ENCODE measurements at places on chromosomes 6 and 20. TPM values are rescaled to one million over a fixed set of nuclear protein-coding genes. Genes with fewer than 3 reads are reported as not detected.

GRCh38 chr6:129853996-129854711, 7.0 kb downstream of the TMEM244 start:
- no peak for DNase-seq

DNA sequence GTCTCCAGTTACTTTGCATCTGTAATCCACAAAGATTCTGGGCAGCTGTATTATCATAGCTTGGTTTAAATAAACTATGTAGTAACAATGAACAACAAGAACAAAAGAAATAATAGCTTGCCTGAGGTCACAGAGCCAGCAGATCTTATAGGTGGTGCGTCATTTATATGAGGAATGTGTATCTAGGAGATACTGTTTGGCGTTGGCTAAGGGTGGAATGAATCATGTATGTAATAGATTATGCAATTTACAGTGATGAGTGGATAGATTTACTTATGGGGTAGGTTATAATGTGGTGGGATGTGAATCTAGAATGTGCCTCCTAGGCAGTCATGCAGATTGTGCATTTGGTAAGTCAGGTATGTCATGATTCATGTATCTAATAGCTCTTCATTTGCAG, 42.8 kb downstream of the HNF4A start:
- no peak for DNase-seq

DNA sequence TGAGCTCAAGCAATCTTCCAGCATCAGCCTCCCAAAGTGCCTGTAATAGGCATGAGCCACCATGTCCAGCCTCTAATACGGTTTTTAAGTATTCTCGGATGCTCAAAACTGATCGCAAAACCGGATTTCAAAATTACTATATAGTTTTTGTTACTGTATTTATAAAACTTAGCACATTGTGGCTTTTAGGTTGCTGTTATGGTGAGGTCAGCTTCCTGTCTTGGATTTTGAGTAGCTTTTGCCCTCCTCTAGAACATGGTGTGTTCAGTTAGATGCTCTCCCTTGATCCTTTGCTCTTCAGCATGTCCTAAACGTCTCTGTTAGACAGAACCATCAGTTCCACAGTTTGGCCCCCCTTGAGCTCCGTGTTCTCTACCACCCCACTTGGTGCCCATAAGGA, 96.2 kb downstream of the RPP40 start:
- DNase-seq: no peak

DNA sequence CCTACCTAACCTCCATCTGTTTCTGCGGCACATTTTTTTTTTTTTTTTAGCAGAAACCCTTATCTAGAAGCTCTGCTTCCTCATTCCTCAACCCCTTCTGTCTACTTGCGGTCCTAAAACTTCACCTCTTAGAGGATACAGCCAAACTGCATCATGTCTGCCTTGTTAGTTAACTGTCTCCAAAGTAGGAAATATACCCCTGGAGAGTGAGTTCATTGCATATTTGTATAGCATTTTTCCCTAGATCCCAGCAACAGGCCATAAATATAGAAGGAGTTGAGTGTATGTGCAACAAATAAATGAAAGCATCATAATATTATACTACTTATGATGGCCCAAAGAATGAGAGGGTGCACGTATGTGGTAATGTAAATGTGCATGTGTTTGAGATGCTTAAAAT, 1288.6 kb upstream of the GJE1 start:
- no peak for DNase-seq

DNA sequence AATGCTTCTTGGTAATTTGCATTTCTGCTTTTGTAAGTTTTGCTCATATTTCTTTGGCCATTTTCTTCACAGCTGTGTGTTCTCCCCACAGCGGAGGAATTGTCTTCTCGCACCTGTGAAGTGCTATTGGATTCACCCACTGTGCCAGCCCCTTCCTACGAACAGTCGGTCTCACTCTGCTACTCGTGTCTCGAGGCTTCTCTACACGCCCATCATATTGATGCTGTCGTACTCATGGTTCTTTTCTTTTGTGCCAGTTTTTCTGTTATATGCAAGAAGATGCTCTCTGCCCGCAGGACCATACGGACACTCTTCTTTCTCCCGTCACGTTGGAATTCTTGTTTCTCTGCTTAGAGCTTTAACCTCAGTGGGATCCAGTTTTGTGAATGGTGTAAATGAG, 200.3 kb downstream of the DLL1 start:
- DNase-seq: no peak

DNA sequence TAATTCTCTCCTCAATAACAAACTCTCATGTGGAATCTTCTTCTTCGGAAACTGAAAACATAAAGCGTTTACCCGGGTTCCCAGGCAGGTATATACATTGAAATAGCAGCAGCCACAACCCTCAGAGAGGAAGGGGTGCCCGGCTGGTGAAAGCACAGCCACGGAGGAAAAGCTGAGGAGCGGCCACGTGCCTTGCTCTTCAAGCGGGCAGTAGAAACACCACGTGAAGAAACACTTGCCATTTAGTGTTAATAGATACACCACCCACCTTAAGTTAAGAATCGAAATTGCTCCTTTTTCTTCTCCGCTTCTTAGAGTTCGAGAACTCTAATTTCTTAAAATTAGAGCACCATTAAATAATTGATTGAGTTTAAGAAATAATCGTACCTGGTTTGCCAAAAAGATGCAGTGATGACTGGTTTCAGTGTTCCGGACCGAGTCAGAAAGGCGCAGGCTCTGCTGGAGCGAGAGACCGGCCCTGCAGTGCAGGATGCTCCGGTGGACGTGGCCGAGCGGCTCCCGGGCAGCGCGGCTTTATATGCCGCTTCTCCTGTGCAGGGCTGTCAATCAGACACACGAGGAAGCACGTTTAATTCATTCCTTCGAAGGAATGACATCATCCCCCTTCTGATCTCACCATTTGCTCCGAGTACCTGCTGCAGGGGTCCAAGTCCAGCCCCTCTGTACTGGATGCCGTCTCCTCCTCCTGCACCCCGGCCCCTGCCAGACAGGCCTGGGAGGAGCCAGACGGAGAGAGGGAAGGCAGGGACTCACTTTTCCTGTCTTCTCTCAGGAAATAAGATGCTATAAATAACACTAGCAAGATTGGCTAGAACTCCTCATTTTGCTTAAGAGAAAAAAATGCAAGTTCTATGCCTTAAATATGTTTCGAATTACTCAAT, at the start of gene THBS2:
TSS of gene THBS2 (minus strand) at position 510 of the 902 bp plus-strand sequence. CDS start 3,062 bp downstream, outside the sequence.
- no peak for DNase-seq

- DNase-seq: no peak
Measured at GRCh38 chr20:33068251-33068939, 11.0 kb upstream of the BPIFB4 start.

The NKX2-4 gene
- total RNA-seq: not detected

The HSPA1L gene
- 0.72 TPM for total RNA-seq

The SCRT2 gene
- not detected for total RNA-seq

The PFDN4 gene
- 70.7 TPM for total RNA-seq

Data from Karpas-422 (cell line).